ENCODE measurements at places on chromosomes 5 and 9. TPM values are rescaled to one million over a fixed set of nuclear protein-coding genes. Genes with fewer than 3 reads are reported as not detected.

Gene HAVCR2
- 2.8 TPM for total RNA-seq

Gene LCN15
- total RNA-seq = 0.59 TPM

Gene CMYA5
- total RNA-seq = 960 TPM

Gene CERCAM
- total RNA-seq = 7.0 TPM

Gene CDX1
- total RNA-seq = not detected

Gene KIF12
- not detected for total RNA-seq

Gene GRAMD2B
- total RNA-seq = 35.2 TPM

Gene IRGM
- not detected for total RNA-seq

Gene ADGRD2
- total RNA-seq = not detected

Gene ZFP2
- total RNA-seq = 0.67 TPM

Gene ADAMTS6
- total RNA-seq = 1.4 TPM

Gene SGCD
- 76.9 TPM for total RNA-seq

Gene KIF24
- 0.45 TPM for total RNA-seq

Gene PIP5KL1
- not detected for total RNA-seq

Gene SRA1
- 27.4 TPM for total RNA-seq

Gene CDKN2B-AS1
- total RNA-seq = 0.17 TPM

Gene C1QTNF2
- 1.3 TPM for total RNA-seq

Gene TCF7
- 3.4 TPM for total RNA-seq

Gene MEGF9
- total RNA-seq = 32.8 TPM

Gene IFNE
- total RNA-seq = not detected

Gene ADGRV1
- not detected for total RNA-seq

Gene PAEP
- total RNA-seq = not detected

Gene SV2C
- total RNA-seq = 0.05 TPM

Gene CARTPT
- total RNA-seq = not detected

Gene GPR151
- not detected for total RNA-seq

Gene BTNL8
- 0.27 TPM for total RNA-seq

Gene ACOT12
- not detected for total RNA-seq

Gene OMD
- total RNA-seq = 4.4 TPM

Gene SLCO6A1
- not detected for total RNA-seq

Gene AUH
- total RNA-seq = 44.1 TPM

Gene PCDHA9
- not detected for total RNA-seq

Gene KIF4B
- total RNA-seq = 0.05 TPM

Gene ARHGEF28
- 3.5 TPM for total RNA-seq

Gene PRDM9
- not detected for total RNA-seq

Data from left ventricle myocardium superior (tissue), 1 donor.